ENCODE measurements at places on chromosomes 3 and 15.

DNA sequence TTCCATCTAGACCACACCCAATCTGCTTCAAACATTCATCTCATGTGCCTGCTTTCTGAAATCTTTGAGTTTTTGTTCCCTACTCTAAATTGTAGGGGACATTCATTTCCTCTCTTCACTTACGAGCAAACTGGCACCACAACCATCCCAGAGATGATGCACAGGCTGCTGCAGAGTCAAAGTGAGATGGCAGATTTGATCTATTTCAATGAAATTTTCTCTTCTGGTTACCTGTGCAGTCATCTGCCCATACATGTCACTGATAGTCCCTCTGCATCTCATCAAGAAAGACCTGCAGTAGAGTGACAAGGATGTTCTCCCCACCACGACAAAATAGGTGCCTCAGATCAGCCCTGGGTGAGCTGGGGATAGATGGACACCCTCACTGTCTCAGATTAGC is 118.2 kb upstream of the TNFAIP8L3 start:
- no peaks in the 10 kb centered on the region for H3K27me3 ChIP-seq
- no peaks in the 10 kb centered on the region for H3K36me3 ChIP-seq
- no peak overlapping the region for H3K4me3 ChIP-seq
- H3K27ac ChIP-seq = no peak overlapping the region
- no peak for DNase-seq

- H3K36me3 ChIP-seq = peaks cover 3% of the 10 kb centered on the region
- H3K4me1 ChIP-seq = peaks cover 100% of the 10 kb centered on the region
- no peak overlapping the region for H3K4me3 ChIP-seq
- DNase-seq = peak; percentile 57
- H3K27me3 ChIP-seq = no peaks in the 10 kb centered on the region
Measured at GRCh38 chr15:67085237-67085817, 19.9 kb downstream of the SMAD3 start.

DNA sequence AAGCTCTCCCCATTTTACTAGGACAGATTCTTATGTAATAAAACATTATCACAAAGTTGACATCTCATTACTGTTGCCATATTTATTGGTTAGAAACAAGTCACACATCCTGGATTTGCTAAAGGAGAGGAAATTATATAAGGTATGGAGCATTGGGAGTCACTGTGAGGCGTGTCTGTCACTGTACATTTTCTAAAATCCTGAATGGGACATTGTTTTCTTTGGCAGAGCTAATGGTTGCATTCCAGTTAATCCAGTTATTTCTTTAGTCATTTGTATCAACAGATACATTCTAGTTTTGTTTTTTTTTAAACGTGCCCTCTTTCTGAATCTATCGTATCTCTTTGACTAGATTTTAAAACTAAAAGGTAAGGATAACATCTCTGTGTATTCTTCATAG is 70.2 kb upstream of the MITF start:
- DNase-seq = no peak
- H3K27me3 ChIP-seq = no peaks in the 10 kb centered on the region
- no peak overlapping the region for H3K27ac ChIP-seq
- no peak overlapping the region for H3K4me3 ChIP-seq

- no peaks in the 10 kb centered on the region for H3K27me3 ChIP-seq
- DNase-seq = no peak
- no peaks in the 10 kb centered on the region for H3K4me1 ChIP-seq
- no peaks in the 10 kb centered on the region for H3K36me3 ChIP-seq
- no peak overlapping the region for H3K27ac ChIP-seq
Measured at GRCh38 chr3:166263460-166263859, 426.2 kb upstream of the BCHE start.

GRCh38 chr3:3998140-3998922 is 199.1 kb downstream of the LRRN1 start:
- no peak overlapping the region for H3K4me3 ChIP-seq
- no peak overlapping the region for H3K27ac ChIP-seq
- no peaks in the 10 kb centered on the region for H3K36me3 ChIP-seq

DNA sequence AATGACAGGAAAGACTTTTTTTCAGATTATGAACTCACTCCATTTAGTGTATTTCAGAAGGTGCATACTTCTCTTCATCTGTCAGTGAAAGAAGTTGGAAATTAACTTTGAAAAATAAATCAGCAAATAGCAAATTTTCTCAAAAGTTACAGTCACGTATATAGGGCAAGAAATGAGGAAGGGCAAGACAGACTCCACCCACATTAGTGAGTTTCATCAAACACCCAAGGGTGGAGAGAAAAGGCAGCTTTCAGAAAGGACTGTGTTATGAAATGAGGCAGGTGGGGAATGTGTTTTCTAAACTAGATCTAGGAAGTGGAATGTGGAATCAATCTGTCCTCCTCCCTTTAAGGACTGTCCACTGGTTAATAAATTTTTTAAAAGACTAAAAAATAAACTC is 2.9 kb downstream of the SLC22A13 start:
- no peak overlapping the region for H3K4me3 ChIP-seq
- no peaks in the 10 kb centered on the region for H3K36me3 ChIP-seq
- H3K27me3 ChIP-seq = no peaks in the 10 kb centered on the region
- peaks cover 7% of the 10 kb centered on the region for H3K4me1 ChIP-seq

- H3K4me3 ChIP-seq = no peak overlapping the region
- H3K4me1 ChIP-seq = peaks cover 11% of the 10 kb centered on the region
- peaks cover 15% of the 10 kb centered on the region for H3K36me3 ChIP-seq
- H3K27ac ChIP-seq = no peak overlapping the region
- DNase-seq = no peak
Measured at GRCh38 chr3:58345457-58345856, 12.8 kb downstream of the PXK start.

DNA sequence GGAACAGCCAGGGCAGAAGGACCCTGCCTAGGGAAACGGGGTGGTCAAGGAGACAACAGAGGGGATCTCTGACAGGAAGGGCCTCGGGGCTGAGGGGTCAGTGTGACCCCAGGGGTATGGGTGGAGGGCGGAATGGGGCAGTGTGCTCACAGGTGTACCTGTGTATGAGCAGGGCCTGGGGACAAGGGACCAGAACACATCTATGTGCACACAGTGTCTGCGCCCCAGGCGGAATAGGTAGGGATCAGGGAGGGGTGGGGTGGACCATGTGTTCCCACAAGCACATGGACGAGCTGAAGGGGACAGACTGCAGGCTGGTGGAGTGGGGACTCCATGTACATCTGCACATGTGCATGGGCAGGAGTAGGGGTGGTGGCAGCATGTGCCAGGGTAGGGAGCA is 5.0 kb upstream of the TLR9 start:
- DNase-seq = no peak
- peaks cover 74% of the 10 kb centered on the region for H3K4me1 ChIP-seq
- no peak overlapping the region for H3K4me3 ChIP-seq
- no peaks in the 10 kb centered on the region for H3K27me3 ChIP-seq
- H3K36me3 ChIP-seq = peaks cover 73% of the 10 kb centered on the region
- H3K27ac ChIP-seq = no peak overlapping the region

GRCh38 chr3:62332835-62333244 is 40.5 kb downstream of the FEZF2 start:
- H3K36me3 ChIP-seq = no peaks in the 10 kb centered on the region
- H3K4me3 ChIP-seq = no peak overlapping the region
- DNase-seq = peak; percentile 6
